GM23248 (cell line): ENCODE measurements at places on chromosomes 16 and 17.

GRCh38 chr17:50363217-50364060 is 9.5 kb downstream of the MRPL27 start:
- DNase-seq = peak; percentile 38

GRCh38 chr17:76484228-76484725 is 16.9 kb downstream of the AANAT start:
- no peak for DNase-seq

DNA sequence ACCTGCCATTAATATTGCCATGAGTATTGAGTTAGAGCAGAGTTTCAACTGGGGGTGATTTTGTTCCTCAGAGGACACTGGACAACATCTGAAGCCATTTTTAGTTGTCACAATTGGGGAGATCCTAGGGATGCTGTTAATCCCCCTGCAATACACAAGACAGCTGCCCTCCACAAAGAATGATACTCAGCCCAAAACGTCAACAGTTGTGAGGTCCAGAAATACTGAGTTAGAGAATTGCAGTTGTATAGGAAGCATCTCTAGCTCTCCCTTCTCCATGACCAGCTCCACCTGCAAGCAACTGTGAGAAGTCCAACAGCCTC is 614.0 kb upstream of the CDH5 start:
- no peak for DNase-seq

DNA sequence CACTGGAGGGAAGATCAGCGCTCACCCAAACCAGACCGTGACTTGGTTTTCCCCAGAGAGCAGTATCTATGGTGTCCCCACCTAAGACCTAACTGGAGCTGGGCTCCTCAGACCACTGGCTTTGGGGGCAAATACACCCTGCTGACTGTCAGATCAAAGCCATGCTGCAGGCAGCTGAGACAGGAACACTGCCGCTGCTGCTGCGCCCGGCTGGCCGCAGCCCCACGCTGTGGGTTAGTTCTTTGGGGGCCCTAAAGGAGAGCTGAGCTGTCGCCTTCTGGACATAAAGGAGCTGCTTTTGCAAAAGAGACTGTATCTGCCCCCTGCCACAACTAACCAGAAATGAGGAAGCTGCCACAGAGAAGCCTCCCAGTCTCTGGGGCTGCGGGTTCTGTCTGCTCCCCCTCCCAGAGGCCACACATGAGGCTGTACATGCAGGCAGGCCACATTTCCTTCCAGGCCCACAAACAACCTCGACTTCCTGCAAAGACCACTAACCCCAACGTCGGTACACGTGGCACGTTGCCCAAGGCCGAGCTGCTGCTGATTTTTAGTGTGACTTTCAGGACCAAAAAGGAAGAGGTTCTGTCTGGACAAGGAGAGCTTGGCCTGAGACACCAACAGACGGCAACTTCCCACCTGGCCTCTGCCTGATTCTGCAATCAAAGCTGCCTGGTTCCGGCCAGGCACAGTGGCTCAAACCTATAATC is 18.2 kb upstream of the ABR start:
- DNase-seq = peak; percentile 13

DNA sequence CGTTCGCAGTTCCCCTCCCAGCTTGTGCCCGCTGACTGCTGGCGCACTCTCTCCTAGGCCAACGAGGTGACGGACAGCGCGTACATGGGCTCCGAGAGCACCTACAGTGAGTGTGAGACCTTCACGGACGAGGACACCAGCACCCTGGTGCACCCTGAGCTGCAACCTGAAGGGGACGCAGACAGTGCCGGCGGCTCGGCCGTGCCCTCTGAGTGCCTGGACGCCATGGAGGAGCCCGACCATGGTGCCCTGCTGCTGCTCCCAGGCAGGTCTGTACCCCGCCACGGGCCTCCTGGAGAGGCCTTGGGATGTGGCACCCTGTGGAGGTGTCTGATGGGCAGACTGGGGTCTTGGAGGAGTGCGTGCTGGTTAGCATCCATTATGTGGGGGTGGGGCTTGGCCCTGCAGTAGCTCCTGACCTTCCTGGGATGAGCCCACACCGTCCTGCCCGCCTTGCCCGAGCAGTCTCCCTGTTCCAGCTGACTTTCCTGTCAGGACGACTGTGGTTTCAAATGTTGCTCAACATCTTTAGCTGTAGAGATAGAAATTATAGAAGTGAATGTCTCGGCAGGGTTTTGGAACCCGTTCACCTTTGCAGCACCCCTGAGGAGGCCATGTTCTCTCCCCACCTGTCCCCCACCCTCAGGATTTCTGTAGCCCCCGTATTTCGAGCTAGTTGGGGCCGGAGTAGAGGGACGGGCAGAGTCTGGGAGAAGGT is 44.9 kb upstream of the CAPN15 start:
- no peak for DNase-seq

DNA sequence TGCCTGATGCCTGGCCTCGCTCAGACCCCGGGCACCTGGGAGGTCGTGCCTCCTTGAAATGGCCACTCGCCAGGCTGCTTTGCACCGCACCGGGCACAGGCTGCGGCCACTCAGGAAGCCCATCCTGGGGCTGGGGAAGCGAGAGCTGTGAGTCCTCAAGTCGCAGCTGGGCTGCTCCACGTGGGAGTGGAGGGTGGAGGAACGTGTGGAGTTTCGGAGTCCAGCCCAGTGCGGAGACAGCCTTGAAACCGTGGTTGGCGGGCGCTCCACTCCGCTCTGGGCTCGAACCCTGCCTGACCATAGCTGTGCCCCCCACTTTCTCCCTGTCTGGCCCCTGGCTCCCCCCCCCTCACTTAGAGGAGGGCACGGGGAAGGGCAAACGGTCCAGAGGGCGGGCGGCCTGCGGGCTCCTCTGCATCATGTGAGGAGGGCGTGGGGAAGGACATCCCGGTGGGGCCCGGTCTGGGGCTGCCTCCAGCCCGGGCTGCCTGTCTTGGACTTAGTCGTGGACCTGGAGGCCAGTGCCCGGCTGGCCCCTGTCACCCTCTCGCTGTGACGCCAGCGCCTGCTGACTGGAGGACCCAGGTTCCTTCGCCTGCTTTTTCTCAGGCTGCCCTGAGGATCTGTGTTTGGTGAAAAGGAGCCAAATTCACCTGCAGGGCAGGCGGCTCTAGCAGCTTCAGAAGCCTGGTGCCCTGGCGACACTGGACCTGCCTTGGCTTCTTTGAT is 2.5 kb downstream of the UBE2I start:
- peak; percentile 71 for DNase-seq

DNA sequence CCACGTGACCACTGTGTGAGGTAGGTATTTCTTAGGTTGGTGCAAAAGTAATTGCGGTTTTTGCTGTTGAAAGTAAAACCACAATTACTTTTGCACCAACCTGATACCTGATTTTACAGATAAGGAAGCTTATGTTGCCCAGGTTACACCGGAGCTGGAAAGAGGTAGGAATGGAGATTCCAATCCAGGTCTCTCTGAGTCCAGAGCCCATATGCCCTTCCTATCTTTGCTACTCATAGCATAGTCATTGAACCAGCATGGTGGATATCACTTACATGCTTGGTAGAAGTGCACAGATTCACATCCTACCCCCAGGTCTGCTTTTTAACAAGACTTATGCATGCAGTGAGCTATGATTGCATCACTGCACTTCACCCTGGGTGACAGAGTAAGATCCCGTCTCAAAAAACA is 61.8 kb downstream of the ARSG start:
- DNase-seq = no peak

- peak; percentile 75 for DNase-seq
Observed at GRCh38 chr16:57045694-57046381, 46.5 kb upstream of the CPNE2 start.

DNA sequence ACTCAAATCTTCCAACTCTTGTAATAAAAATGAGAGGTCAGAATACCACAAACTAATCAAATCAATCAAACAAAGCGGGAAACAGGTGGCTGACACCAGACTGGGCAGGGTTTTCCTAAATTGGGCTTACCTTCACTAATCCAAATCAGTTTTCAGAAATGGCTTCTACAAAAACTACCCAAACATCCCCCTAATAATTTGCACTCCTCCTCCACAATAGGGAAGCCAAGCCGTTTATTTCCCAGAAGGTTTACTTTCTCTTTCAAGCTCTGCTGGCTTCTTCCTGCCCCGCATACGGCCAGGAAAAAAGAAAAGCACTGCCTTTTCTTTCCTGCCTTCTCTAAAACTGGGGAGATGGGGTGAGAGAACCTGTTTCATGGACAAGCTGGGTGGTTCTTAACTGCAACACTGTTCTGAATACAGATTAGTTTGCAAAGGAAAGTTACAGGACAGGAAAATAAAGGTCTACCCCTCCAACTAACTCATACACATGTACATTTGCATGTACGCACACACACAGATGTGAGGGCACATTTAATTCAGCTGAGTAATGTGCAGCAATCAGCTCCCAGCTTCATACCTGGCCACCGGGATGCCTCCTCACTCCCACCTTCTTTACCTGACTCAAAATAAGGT is 9.2 kb downstream of the STAT3 start:
- peak; percentile 64 for DNase-seq

GRCh38 chr16:68493412-68494070 is 45.2 kb upstream of the SMPD3 start:
- no peak for DNase-seq

- DNase-seq = peak; percentile 37
Observed at GRCh38 chr16:22380529-22380928, 6.1 kb upstream of the CDR2 start.

GRCh38 chr17:10316801-10317542 is 55.8 kb downstream of the MYH13 start:
- peak; percentile 77 for DNase-seq

GRCh38 chr16:31177136-31177535 is 2.8 kb upstream of the FUS start:
- peak; percentile 54 for DNase-seq

DNA sequence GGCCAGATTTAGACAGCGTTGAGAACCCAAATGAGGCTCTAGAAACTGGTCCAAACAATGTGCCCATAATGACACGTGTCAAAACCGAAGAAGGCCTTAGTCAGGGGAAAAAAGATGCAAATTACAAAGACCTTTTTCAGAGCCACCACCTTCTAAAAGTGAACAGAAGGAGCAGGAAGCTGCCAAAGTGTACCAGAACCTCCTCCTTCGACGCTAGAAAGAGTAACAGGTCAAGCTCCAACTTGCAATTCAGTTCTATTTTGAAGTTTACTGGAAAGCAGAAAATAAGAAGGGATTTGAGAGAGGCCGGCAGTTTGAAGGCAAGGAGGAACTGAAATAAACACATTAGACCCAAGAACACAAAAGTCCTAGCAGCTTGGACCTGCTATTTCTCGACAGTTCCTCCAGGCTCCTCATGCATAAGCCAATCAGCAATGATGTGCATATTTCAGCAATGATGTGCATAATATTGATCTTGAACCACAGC is 61.8 kb downstream of the XYLT1 start:
- no peak for DNase-seq

- no peak for DNase-seq
Observed at GRCh38 chr17:65265276-65265675, 128.1 kb downstream of the RGS9 start.

- DNase-seq = no peak
Observed at GRCh38 chr16:85167589-85168537, 55.6 kb upstream of the CIBAR2 start.

DNA sequence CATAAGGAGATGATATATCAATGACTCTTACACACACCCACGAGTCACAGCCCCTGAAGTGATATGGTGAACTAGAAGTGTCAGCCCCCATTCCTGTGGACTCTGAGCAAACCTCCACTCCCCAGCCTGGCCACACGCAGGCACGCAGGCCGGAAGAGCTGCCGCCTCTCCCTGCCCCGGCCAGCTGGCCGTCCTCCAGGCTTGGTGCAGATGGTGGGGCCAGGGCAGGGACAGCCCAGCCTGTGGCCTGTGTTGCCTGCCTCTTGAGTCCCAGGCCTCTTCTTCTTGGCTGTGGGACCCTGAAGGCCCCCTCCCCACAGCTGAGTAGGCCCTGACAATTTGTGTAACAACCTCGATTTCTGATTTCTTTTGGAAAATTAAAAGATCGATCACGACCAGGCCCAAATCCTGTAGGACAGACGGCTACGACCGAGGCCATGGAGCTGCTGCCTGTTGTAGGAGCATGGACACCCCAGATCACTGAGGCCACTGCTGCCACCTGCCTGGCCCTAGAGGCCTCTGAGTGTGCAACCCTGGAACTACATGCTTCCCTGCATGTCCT is 10.0 kb upstream of the MPRIP start:
- DNase-seq = peak; percentile 97

GRCh38 chr17:44010966-44011647 is 3.7 kb downstream of the TMEM101 start:
- no peak for DNase-seq

DNA sequence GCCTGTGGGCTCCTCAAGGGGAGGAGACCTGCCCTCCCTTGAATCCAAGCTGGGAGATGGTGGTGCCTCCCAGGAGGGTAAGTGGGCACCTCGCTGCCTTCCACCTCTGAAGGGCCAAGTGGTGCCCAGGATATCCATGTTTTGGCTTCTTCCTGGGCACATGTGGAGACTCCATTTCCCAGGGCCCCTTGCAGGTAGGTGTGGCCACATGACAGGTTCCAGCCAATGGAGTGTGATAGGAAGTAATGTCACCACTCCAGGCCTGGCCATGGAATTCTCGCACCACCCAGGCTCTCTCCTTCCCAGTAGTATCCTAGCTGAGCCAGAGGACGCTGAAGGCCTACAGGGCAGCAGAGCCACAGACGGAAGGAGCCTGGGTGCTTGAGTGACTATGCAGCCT is 17.6 kb upstream of the PEMT start:
- no peak for DNase-seq

DNA sequence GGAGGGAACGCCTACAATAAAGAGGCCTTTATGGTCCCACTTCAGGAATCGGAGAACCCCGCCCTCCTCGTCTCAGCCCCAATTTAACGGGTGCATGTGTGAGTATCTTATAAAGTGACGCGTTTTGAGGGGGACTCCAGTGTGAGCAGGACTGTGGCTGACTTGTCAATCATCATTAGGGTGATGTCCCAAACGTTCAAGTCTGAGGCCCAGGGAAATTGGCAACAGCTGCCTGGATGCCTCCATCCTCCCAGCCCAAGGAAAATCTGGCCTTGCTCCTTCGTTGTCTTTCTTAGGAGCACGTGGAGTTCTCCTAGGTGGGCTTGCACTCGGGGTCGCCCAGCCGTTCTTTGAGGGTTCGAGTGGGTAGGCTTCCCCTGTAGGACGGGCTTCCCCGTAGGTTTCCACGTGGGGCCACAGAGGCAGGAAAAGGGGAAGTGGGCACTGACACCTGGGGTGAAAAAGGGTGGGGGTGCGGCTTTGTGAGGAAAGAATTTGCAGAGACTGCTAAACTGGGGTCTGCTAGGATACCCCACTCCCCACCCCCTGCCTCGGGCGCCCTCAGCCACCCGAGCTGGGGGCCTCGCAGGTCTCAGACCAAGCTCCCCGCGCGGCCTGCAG is 561 bp upstream of the HERPUD1 start:
- peak; percentile 44 for DNase-seq
